ENCODE measurements at places on chromosomes 5 and 9. TPM values are rescaled to one million over a fixed set of nuclear protein-coding genes. Genes with fewer than 3 reads are reported as not detected.

DNA sequence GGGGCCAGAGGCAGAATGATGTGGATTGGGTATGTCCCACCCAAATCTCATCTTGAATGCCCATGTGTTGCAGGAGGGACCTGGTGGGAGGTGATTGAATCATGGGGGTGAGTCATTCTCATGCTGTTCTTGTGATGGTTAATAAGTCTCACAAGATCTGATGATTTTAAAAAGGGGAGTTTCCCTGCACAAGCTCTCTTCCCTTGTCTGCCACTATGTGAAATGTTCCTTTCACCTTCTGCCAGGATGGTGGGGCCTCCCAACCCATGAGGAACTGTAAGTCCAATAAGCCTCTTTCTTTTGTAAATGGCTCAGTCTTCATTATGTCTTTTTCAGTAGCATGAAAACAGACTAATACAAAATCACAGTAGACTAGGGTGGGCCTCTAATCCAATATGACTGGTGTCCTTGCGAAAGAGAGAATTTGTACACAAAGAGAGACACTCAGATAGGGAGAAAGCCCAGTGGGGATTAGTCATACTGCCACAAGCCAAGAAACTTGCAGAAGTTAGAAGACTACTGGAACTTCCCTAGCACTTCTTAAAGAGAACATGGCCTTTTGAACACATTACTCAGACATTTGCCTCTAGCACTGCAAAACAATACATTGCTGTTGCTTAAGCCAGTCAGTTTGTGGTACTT lies 68.4 kb downstream of the ANXA1 start:
- DNase-seq = no peak

DNA sequence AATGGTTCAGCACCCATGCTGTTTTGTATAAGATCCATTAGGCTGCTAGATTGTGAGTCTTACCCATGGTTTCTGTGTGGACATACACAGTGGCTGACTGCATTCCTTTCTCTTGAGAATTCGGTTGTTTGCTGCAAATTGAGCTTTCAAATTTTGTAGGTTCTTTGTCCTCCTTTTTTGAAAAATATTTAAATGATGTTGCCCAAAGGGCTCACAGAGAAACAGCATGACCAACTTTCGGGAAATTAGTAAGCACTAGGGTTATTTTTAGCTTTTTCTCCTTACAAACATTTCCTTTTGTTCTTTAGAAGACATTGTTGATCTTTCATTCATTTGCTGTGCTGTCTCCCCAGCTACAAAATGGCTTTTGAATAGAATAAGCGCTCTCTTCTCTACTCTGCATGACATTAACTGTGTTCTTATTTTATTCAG lies 79.4 kb downstream of the NLN start:
- DNase-seq = no peak

DNA sequence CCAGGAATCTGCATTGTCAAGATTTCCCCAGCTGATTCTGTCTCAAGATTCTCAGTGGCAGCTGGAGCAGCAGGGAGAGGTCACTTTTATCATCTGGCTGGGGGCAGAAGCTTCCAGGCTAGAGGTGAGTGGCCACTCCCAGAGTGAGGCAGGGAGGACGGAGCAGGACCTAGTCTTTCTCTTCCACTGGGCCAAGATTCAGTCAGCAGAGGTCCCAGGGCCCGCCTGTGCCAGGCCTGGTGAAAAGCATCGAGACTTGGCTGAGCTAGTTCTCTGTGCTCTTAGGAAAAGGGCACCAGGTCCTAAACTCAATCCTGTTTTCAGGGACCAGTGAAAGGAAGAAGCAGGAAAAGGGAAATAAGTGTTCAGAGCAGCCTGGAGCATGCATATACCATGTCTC lies 46.6 kb downstream of the IRX1 start:
- no peak for DNase-seq

DNA sequence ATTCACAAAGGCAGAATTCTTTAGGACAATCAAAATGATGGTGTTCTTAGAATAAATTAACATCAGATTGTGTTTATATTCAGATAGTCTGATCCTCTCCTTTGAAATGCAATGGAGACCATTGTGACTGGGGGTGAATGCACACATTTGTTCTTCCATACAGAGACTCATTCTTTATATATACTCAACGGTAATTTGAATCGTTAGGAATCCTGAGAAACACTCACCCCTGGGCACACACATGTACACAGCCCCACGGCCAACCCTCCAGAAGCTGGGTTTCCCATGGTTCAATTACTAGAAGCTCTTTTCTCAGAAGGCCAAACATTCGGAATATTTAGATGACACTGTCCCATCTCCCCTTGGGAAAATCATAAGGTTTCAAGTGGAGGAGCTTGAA lies 57.5 kb upstream of the EPB41L4B start:
- no peak for DNase-seq

GRCh38 chr9:91195372-91196012 lies 166.2 kb downstream of the AUH start:
- DNase-seq = peak; percentile 29

DNA sequence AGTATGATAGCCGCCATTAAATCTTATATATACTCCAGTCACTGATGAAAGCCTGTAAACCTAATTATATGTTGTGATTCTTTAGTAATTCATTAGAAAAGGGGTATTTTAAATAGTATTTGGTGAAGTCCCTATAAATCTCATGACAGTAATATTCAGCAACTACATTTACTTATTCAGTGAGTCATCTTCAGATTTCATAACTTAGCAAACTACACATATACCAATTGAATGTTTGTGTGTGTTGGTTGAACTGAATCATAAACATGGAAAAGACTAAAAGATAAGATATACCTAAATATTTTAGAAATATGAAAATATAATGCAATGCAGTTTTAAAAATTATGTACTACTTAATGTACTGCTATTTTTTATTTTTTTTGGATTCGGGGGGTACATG lies 1050.4 kb downstream of the MAT2B start:
- no peak for DNase-seq

- no peak for DNase-seq
Measured at GRCh38 chr5:169248550-169248949, 52.4 kb downstream of the SLIT3 start.

GRCh38 chr5:76029739-76030138 lies 53.4 kb upstream of the SV2C start:
- no peak for DNase-seq

GRCh38 chr5:146179696-146180095 lies 2.8 kb downstream of the LARS1 start:
- peak; percentile 13 for DNase-seq

DNA sequence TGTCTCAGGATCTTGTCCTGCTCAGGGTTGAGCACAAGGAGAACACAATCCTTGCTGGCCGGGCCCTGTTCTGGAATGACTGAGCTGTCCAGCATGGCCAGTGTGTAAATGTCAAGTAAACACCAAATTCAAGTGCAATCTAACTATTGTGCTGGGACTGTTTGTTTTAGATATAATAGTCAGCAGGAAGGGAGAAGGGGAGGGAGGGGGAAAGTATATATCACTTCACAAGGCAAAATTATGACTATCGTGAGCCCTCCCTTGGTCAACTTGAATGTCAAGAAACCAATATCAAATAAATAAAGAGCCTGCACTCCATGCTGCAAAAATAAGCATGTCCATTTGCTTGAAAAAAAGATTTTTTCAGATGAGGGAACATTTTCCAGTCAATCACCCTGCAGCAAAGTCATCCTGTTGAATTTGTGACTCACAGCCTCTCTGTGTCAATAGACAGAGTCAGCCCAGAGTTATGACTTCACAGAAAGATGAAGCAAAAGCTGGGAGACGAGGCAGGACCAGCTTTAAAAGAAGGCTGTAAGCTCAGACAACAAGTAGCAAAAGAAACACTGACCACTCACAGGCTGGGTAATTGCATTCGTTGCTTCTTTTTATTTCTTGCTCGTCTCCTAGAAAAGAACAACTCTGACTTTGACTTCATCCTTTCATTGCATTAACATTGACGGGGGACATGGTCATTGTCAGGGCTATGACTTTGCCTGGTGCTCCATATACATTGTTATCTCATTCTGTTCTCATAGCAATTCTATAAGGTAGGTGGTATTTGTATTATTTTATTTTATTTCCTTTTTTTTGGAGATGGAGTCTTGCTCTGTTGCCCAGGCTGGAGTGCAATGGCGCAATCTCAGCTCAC lies 15.3 kb upstream of the KLF4 start:
- DNase-seq = no peak

DNA sequence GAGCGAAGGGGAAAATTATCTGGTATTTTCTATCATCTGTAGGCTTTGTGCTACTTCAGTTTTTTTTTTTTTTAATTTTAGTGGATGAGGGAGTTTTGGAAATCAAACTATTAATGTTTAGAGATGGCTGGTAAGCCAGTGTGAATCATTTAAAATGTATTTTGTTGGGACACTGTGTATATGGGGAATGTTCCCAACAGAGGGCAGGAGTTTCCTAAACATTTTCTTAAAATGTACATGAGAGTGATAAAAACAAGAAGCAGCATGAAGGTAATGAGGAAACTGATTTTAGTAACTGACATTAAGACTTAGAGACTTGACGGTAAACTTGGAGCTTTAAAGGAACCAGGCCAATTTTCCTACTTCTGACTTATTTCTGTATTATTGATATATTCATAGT lies 68.2 kb upstream of the ITGA2 start:
- DNase-seq = no peak

Gene FRMD3
- polyA plus RNA-seq = 4.4 TPM

Gene FABP6
- 9.1 TPM for polyA plus RNA-seq

Gene CARTPT
- polyA plus RNA-seq = 8.5 TPM
